ENCODE measurements at places on chromosomes 11 and 22. TPM values are rescaled to one million over a fixed set of nuclear protein-coding genes. Genes with fewer than 3 reads are reported as not detected.

Gene APOBEC3G
- total RNA-seq, result 2.0 TPM

GRCh38 chr11:8613036-8613435 lies 19.0 kb upstream of the STK33 start:
- DNase-seq, result no peak

Gene OR4C15
- total RNA-seq, result not detected

DNA sequence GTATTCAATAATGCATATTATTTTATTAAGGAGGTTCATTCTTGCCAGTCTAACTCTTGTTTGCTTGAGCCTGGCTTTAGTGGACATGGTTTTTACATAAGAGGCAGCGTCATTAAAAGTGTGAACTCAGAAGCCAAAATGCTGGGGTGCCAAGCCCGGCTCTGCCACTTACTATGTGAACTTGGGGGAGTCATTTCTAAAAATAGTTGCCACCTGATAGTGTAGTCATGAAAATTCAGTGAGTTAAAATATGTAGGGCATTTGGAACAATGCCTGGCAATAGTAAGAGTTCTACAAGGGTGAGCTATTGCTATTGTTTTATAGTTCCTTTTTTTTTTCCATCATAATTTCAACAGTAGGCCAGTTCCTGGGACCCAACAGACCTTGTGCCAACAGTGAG lies 49.9 kb downstream of the TENM4 start:
- no peak for DNase-seq
